ENCODE measurements at places on chromosomes 1 and 21. TPM values are rescaled to one million over a fixed set of nuclear protein-coding genes. Genes with fewer than 3 reads are reported as not detected.

DNA sequence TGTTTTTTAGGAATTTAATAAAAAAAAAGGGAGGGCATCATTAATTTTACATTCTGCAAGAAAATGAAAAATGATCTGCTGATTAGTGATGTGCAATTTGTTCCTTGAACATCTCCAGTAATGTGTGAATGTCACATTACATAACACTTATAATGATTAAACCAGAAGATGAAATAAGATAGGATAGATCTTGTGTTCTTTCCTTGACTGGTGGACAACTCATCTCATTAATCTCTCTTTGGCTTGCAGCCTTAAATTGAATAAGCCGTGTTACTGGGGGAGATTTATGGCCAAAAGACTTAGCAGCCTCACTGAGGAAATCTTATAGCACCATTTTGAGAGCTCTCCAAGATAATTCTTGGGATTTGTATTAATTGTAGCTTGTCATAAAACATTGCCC, 217.2 kb downstream of the ST6GALNAC3 start:
- DNase-seq: no peak

- DNase-seq: no peak
Observed at GRCh38 chr1:94683886-94684285, 136.3 kb upstream of the SLC44A3 start.

DNA sequence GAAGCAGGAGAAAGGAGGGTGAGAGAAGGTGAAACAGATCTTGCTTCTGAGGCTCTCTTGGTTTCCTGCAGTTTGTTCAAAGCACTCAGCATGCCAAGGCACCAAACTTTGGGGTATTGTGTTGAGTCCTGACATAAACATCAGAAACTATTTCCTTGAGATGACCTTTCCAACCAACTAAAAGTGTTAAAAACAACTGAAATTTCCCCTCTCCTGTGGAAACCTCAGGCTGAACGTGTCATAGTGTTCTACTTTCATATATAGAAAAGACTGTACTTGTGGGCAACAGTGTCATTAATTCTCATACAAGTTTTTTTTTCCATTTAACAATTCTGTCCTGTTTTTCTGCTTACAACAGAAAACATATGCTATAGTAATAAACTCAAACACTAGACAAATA, 6.3 kb upstream of the LYST start:
- no peak for DNase-seq

DNA sequence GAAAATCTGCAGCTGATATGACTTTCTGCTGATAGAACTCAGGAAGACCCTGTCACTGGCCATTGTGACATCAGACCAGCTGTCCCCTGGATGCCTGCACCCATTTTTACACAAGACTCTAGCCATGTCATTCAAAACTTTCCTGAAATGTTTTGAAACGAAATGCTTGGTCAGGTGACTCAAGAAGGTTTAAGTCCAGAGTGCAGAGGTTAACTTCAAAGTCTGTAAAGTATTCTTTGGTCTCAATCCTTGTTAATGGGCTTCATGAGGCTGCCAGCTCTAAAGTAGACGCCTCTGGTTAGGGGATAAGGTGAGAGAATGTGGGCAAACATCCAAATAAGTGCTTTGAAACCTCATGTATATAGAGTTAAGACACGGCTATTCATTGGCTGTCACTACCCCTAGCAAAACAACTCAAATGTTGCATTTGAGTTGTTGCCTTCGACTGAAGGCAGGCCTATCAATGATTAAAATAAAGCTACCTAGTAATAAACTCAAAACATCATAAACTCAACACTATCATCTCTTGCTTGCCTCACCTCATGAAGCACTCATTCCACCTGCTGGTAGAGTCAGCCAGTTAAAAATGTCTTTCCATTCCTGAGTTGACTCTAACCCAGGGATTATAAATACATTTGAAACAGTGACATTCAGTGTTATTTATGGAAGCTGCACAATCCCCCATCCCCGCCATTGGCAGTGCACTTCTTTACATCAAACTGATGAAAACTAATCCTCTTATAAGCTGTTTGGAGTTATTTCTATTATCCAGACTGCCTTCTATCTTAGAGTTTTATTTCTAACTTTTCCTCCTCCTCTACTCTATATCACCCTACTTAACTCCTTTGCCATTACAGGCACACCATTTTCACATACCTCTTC, 26.0 kb downstream of the RABIF start:
- DNase-seq: no peak

DNA sequence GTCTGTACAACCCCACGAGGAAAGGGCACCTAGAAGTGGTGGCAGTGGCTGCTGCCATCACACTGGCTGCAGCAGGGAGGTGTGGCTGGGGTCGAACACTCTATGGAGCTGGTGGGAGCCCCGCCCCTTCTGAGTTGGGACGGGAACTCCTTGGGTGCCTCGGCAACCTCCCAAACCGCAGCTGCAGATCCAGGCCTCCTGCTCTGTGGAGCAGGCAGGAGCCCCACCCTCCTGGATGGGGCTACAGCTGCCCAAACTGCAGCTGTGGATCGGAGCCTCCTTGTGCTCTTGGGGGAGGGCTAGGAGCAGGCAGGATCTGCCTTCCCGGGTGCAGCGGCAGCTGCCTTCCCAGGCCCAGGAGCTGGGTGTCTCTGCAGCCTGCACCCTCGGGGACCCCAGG, 38.9 kb upstream of the TARDBP start:
- peak; percentile 66 for DNase-seq

DNA sequence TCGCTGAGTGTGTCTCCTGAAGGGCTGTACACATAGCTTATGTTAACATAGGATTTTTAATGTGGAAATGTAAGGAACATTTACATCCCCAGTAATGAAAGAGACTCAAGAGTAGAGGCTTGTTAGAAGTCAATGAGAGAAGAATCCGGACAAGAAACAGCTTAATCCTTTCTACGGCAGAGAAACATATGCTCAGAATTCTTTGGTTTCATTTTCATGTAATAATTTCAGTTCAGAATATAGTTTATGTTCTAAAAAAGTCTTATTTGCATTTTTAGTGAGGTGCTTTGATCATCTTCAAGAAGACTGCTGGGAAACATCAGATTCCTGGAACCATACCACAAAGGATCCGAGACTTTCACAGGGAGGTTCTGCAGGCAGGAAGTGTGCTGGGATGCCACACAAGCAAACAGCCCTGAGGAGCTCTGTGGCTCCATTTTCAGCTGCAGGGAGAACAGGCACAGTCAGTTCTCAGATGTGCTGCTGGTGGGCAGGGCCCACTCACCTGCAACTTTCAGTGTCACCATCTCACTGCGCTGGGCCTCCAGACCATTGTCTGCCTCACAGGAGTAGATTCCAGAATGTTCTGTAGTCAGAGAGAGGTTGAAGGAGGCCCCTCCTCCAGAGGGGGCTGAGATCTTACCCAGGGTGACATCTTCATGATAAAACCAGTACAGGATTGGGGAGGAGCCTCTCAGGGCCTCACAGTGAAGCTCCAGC, 28.4 kb downstream of the FCRL5 start:
- no peak for DNase-seq

Gene LRRC3
- 0.45 TPM for total RNA-seq

- no peak for DNase-seq
Observed at GRCh38 chr1:192860478-192861185, 51.8 kb downstream of the RGS2 start.

GRCh38 chr1:212683357-212683722, 16.3 kb downstream of the BATF3 start:
- no peak for DNase-seq

GRCh38 chr1:226678251-226678650, 60.8 kb downstream of the ITPKB start:
- no peak for DNase-seq

Gene PFKFB2
- total RNA-seq: 9.0 TPM

DNA sequence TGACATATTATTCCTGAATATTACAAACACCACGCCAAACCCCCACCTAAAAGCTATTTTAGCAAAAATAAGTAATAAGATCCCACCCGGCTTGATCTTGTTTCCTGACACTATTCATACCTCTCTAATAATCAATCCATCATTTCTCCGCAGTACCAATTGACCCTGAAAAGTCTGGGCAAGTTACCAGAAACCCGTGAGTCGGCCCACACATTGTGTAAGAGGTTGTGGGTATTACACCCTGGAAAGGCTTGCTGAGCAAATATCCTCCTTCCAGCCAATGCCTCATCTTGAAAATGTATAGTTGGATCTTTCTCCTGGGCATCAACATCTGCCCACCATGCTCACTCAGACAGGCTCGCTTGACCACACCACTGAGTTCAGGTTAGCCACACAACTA, 451.0 kb downstream of the TTLL7 start:
- DNase-seq: peak; percentile 76

DNA sequence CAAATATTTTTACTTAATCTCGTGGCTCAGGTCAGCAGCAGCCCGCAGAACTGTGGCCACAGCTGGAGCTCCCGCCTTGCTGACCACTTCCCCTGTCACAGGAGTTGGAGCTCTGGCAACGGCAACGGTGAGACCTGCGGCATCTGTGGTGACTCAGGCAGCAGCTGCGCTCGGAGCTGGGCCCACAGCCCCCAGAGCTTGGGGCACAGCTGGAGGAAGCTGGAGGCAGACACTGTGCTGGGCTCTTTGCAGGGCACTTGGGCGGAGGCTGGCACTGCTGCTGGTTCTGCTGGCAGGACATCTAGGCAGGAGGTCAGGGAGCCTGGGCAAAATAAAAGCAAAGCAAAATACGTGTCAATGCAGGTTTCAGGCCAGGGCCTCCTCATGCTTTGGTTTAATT, at the start of gene LCE3A:
Gene LCE3A (minus strand): TSS at position 301 of the 400 bp plus-strand sequence. CDS start 0 bp downstream, at position 301.
- no peak for DNase-seq

DNA sequence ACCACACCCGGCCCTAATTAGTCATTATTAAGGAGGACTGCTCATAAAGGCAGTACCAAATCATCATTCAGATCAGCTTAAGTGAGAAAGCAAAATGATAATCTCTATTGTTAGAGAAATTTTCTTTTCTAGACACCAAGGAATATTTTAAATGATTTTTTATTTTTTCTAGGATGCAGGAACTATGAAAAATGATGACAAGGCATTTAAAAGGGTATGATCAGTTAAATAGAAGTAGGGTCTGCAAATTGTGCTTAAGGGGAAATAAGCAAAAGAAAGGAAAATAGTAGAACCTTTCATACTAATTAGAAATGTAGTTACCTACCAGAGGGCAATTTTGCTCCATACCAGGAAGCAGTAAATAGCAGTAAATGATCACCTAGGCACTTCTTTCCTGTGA, 21.6 kb upstream of the TEKT2 start:
- no peak for DNase-seq

Gene FMOD
- total RNA-seq: 6.6 TPM

Gene IGSF9
- not detected for total RNA-seq

GRCh38 chr1:17199267-17200044, 5.5 kb upstream of the PADI1 start:
- DNase-seq: no peak

GRCh38 chr1:240499012-240499411, 112.9 kb downstream of the GREM2 start:
- peak; percentile 57 for DNase-seq

GRCh38 chr21:25243808-25244207, 363.5 kb downstream of the MRPL39 start:
- DNase-seq: no peak

Gene PHTF1
- total RNA-seq: 59.4 TPM

GRCh38 chr1:43004587-43005459, 46.2 kb upstream of the SLC2A1 start:
- no peak for DNase-seq

DNA sequence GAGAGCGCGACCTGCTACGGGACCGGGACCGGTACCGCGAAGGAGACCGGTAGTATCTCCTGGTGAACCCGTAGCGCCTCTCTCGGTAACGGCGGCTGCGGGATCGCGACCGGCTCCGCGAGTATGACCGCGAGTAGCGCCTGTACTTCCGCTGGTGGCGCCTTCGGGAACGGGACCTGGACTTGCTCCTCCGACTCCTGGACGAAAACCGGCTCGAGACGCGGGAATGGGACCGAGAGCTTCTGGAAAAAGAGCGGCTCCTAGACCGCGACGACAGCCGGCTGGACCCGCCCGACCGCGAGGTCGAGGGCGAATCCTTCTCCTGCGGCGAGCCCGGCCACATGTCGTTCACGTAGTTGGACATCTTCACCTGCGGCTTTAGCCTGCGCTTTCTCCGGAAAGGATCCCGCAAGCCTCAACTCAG, 642 bp downstream of the RSRP1 start:
- DNase-seq: no peak

Gene TNNI3K
- not detected for total RNA-seq

- DNase-seq: peak; percentile 40
Observed at GRCh38 chr1:31811605-31812004, 4.2 kb downstream of the SPOCD1 start.

Gene CHI3L1
- 3.0 TPM for total RNA-seq

Measured in fibroblast of the aortic adventitia (primary cell).